ENCODE measurements at places on chromosomes 12 and 14. TPM values are rescaled to one million over a fixed set of nuclear protein-coding genes. Genes with fewer than 3 reads are reported as not detected.

DNA sequence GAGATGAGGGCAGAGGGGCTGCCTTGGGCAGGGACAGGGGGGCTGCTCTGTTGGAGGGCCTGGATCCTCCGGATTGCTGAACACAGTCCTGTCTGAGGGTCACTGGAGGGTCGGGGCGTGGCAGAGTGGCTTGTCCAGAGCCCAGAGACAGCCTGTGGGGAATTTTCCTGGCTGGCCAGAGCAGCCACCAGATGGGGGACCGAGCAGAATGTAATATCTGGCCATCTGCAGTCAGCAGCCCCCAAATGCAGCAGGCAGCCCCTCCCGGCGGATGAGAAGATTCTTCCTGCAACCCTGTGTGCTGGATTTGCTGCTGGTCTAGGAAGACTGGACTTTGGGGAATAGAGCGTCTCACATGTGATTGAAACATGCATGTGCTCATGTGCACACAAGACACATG is 23.3 kb upstream of the NOS1 start:
- no peak for DNase-seq

GRCh38 chr12:111788178-111788654 is 21.5 kb downstream of the ALDH2 start:
- DNase-seq: no peak

DNA sequence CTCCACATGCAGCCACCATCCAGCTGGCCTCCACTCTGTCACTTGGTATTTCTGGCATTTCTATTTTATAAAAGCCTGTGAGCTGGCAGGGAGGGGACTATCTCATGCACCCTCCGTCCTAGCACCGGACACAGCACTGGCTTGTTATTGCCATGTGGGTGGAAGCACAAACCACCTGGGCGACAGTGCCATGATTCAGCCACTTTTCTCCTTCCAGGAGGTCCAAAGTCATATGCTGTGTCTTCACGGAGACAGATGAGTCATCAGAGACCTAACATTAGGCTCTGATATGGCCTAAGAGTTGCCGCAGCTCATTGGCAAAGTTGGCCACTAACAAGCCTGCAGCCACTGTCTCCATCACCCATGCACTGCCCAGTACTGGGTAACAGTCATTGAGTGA is 1123.0 kb downstream of the VRK1 start:
- no peak for DNase-seq

- DNase-seq: no peak
Measured at GRCh38 chr14:61504901-61505300, 183.5 kb downstream of the PRKCH start.

- DNase-seq: no peak
Measured at GRCh38 chr12:109029411-109029810, 8.5 kb upstream of the SVOP start.

DNA sequence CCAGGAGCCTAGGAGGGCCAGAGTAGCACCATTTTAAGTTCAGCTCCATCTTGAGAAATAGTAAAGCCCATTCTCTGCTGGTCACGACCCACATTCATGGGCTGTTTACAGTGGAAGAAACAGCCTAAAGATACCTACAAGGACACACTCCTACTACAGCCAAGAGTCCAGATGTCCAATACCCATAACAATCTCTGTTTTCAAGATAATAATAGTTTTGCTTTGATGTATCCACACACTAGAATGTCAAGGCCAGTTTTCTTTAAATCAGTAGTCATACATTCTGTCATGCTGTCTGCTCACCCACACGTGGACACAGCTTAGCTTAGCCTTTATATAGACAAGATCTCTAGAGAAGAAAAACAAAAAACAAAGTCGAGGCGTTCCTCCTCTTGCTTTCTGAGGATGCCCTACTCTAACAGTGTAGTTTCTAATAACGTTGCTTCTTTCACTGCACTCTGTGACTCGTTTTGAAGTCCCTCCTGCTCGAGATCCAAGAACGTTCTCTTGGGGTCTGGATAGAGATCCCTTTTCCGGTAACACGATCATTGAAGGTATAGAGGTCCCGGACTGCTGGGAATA is 17.9 kb upstream of the ETFBKMT start:
- no peak for DNase-seq

- no peak for DNase-seq
Measured at GRCh38 chr14:95620659-95621059, 65.6 kb upstream of the TCL1B start.

MMP19 gene
- 72.9 TPM for total RNA-seq

SYNDIG1L gene
- total RNA-seq: 0.21 TPM

DHH gene
- 2.4 TPM for total RNA-seq

NUAK1 gene
- 31.4 TPM for total RNA-seq
